G401 (cell line): ENCODE measurements at places on chromosomes 11 and 22. TPM values are rescaled to one million over a fixed set of nuclear protein-coding genes. Genes with fewer than 3 reads are reported as not detected.

DNA sequence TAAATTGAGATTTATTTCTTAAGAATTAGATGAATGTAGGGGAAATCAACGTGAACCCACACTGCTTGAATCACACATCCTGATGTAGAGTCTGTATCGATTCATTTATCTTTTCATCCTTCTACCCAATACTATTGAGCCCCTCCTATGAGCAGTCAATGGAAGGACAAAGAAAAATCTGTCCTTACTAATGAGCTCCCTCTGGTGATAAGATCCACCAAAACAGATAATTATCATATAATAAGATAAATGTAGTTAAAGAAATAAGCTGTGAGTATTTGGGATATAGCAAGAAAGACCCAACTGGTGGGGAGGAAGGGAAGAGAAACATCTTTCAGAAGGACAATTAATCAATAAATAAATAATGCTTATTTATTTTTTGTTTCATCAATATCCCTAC, 385.1 kb upstream of the CCDC90B start:
- DNase-seq = no peak

DNA sequence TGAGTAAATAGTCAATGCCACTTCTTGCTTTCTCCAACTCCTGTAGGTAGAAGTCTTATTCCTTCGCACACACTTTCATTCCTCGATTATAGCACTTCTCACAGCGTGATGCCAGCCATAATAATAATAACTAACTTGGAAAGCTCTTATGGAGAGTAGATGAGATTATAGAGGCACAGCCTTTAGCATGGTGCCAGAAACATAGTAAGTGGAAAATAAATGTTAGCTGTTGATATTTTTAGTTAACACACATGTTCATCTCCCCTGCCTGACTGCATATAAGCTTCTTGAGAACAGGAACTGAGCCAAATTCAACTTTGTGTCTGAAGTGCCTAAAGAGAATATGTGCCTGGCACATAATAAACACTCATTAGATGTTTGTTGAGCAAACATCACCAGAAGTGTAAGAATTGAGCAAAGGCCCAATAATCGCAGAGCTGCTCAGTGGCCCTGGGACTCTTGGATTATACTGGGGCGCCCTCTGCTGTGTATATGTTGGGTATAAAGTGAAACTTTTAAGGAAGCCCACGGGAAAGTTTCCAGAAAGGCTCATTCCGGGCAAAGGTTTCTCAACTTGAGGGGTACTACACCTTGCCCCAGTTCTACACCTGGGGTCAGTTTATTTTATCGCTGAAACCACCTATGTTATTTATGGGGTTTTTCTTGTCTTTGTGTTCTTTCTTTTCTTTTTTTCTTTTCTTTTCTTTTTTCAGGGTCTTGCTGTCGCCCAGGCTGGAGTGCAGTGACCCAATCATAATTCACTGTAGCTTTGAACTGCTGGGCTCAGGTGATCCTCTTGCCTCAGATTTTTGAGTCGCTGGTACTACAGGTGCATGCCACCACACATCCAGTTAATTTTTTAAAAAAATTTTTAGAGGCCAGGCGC, 22.3 kb downstream of the SLN start:
- DNase-seq = peak; percentile 51

- no peak for DNase-seq
Observed at GRCh38 chr22:50204571-50204970, 3.8 kb downstream of the SELENOO start.

DNA sequence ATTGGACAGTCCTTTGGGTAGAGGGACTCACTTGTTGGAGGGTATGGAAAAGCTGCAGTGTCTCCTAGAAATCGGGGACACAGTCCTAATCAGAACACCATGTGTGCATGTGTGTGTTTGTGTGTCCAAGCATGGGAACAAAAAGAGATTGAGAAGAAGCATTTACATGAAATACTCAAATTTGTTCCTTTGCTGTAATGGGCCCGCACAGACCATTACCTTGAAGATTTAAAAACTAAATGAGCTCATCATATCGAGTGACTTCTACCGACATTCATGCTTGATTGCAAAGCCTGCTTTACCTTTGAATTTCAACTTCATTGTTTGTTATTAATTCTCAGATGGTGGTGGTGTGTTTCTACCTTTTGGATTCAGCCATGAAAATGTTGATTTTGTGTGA, 106.9 kb downstream of the ZBTB16 start:
- peak; percentile 40 for DNase-seq

GRCh38 chr11:6362873-6363678, 27.2 kb upstream of the SMPD1 start:
- DNase-seq = peak; percentile 92

DNA sequence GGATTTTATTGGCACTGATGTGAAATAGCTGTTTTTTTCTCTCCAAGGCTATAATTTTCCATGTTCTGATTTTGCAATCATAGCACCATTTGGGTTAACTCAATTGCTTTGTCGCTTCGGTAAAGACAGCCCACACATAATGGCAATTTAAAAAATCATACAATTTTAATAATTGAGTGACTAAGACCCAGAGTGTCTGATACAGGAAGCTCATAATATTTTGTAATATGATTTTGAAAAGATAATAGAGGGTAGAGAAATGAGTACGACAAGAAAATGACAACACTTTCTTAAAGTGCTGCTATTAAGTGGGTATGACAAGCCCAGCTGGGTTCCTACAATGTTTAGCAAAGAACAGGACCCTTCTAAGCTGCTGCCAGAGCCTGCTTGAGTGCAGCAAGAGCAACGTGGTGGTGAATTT, 439.1 kb downstream of the METTL15 start:
- no peak for DNase-seq

DNA sequence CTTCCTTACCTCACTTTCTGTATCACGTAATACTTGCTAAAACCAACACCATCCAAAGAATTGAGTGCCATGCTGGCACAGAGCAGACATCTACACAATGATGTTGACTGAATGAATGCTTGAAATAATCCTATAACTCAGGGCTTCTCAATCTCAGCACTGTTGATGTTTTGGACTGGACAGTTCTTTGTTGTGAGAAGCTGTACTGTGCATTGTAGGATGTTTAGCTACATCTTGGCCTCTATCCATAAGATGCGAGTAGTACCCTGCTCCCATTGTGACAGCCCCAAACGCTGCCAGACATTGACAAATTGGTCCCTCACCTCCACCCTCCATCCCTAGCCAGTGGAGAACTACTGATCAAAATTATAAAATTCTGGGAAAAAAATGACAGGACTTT, 153.4 kb downstream of the NAV2 start:
- DNase-seq = no peak

- DNase-seq = no peak
Observed at GRCh38 chr11:30364139-30364836, 41.4 kb downstream of the ARL14EP start.

DNA sequence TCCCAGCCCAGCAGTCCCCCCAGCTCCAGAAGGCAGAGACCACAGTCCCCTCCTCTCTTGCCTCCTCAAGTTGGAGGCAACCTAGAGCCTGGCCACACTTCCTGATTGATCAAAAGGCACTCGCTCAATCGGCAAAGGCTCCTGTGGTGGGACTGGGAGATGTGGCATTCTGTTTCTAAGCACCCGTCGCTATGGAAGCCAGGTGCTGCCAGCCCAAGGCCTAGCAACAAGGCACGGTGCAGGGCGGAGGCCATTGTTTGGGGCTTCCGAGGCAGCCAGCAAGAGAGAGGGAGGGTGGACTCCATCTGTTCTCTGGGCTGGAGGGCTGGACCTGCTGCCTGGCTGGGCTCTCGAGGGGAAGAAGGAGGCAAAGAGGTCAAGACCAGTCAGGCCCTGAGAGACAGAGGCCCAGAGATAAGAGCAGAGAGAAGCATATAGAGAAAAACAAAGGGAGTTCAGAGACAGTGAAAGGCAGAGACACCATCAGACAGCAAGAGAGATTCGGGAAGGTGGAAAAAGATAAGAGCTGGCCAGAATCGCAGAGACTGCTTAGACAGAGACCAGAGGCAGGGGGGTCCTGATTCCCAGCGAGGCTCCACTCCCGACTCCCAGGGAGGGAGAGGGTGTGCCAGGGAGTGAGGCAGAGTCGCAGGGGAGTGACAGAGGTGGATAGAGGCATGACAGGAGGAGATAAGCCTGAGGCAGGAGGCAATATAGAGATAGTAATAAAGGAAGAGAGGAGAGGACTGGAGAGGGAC, 21.2 kb downstream of the PDE2A start:
- DNase-seq = peak; percentile 58

DNA sequence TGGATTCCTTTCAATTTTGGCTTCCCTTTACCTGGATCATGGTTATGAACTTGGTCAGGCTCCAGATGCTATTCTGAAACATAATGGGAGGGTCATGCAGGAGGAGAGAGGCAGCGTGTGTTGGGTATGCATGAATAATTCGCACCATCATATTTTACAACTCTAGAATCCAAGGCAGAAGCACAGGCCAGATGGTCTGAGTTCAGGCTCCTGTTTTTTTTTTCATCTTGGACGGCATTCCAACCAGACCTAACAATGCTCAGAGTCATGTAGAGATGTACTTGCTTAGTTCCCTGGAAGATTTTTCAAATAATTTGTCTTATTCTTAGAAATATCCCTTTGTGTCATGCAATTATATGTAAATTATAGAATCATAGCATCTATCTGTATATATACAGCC, 393.5 kb downstream of the JRKL start:
- DNase-seq = no peak

DNA sequence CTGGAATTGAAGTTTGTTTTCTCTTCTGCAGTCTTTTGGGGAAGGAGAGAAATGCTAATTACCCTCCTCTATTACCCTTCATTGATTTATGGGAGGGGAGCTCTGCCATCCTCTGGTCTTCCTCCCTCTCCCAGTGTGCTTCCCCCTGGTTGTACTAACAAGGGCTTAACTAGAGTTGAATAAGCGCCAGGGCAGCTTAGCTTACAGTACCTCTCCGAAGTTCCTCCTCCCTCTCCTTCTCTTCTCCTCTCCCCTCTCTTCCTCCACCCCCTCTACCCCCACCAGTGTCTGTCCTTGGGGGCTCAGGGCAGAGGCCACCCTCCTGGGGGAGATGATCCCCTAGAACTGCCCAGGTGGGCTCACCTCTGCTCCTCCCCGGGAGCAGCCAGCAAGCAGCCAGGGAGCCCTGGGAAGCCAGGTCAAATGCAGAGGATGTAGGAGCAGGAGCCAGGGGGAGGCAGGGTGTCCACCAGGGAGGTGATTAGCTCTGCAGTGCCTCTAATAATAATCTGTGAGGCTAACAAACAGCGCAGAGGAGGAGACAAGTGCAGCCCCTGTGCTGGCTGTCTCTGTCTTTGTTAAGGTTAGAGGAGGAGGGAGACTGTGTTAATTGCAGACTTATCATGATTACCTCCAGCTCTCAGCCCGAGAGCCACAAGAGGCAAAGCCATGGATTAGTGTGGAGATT, 191.6 kb upstream of the CADM1 start:
- DNase-seq = no peak

- DNase-seq = peak; percentile 26
Observed at GRCh38 chr11:8807544-8808225, 103.3 kb upstream of the AKIP1 start.

DNA sequence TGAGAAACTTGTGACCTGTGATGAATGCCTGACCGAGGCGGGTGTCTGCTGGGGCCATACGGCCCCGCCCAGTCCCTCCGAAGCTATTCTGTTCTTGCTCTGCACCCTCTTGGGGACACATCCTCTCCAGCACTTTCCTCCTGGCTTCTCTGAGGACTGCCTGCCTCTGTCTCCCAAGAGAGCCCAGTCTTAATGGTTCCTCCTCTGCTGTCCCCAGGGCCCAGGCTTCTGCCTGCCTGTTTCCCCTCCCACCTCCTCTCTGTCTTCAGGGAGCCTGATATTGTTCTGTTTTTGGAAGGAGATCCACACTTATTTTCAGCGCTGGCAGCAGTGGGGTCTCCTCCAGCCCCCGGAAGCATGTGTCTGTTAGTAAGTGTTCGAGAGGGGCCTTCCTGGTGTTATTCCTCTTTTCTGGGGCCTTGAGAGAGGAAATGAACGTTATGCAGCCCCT, 18.7 kb downstream of the SYNGR1 start:
- no peak for DNase-seq

- no peak for DNase-seq
Observed at GRCh38 chr11:14082338-14082737, 119.8 kb downstream of the SPON1 start.

GRCh38 chr11:13423372-13423771, 39.6 kb downstream of the BTBD10 start:
- DNase-seq = no peak

- peak; percentile 62 for DNase-seq
Observed at GRCh38 chr11:73342633-73343032, 33.6 kb upstream of the RELT start.

- no peak for DNase-seq
Observed at GRCh38 chr11:1402355-1403077, 12.8 kb downstream of the BRSK2 start.

GRCh38 chr11:117509543-117509942, 181.9 kb downstream of the CEP164 start:
- no peak for DNase-seq

DNA sequence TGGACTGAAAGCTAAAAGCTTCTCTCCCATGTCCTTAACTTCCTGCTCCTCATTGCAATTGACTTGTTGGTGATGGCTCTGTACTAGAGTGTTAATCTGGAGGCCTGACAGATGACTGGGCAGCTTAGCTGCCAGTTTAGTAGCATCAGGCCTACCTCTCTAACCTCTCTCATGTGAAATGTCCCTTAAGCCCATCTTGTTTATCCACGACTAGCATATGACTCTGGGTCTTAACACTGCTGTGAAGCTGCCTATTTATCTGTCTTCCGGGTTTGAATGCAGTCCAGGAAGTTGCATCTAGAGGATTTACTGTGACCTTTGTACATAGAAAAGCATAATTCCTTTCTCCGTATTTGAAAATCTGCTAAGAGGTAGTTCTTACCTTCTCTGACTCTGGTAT, 85.3 kb upstream of the HORMAD2 start:
- DNase-seq = no peak

DNA sequence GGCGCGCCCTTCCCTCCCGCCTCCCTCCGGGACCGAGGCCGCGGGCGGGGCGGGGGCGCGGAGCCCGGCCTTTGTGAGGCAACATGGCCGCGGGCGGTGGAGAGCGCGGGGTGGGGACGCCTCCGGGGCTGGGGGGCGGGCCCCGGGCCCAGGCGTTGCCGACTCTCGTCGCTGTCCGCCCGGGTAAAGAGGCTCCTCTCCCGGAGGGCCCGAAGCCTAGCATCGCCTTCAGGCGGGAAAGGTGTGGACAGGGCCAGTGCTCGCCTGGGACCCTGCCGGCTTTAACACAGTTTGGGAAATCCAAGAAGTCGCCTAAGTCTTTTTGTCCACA, 369 bp downstream of the DGCR8 start:
- DNase-seq = peak; percentile 49

Gene FIBIN
- 0.95 TPM in 1 of 2 replicates, not detected in the other for total RNA-seq

Gene C22orf23
- not detected in 2 replicates for total RNA-seq

Gene CASP5
- total RNA-seq = not detected in 2 replicates

Gene INPP5J
- 0.74 and 3.0 TPM in 2 replicates for total RNA-seq

Gene JHY
- 0.81 TPM in 1 of 2 replicates, not detected in the other for total RNA-seq
